Stimulated activated CD4-positive, alpha-beta T cell treated with anti-CD3 and anti-CD28 coated beads, Interleukin-1b, Interleukin-23, amount 100 ng/mL, for 1 hour (primary cell): ENCODE measurements at places on chromosomes 6 and 20.

DNA sequence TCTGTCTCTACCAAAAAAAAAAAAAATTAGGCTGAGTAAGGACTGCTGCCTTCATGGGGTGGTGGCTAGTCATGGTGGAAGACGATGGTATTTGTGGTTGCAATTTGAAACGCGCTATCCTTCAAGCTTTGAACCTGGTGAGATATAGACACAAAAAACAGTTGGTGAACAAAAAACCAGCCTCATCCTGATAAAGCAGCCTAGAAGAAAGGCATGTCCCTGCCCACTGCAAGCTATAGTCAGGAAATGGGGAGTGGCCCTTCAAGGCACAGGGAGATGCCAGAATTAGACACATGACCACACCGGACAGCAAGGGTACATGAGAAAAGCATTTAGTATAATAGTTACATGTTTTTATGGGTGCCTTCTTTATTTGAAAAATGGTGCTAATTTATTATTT lies 193.6 kb downstream of the NFATC2 start:
- no peak for DNase-seq

- no peak for DNase-seq
Observed at GRCh38 chr6:154613137-154613676, 102.7 kb upstream of the CNKSR3 start.

- DNase-seq: no peak
Observed at GRCh38 chr20:33658929-33659328, 3.2 kb upstream of the C20orf144 start.

DNA sequence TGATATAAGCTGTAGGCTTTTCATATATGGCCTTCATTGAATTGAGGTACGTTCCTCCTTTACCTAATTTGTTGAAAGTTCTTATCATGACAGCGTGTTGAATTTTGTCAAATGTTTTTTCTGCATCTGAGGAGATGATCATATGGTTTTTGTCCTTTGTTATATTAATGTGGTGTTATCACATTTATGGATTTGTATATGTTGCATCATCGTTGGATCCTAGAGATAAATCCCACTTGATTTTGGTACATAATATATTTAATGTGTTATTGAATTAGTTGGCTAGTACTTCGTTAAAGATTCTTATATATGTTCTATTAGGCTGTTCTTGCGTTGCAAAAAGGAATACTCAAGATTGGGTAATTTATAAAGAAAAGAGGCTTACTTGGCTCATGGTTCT lies 8.6 kb upstream of the WFDC9 start:
- DNase-seq: no peak

GRCh38 chr6:74071214-74071613 lies 375.2 kb downstream of the CD109 start:
- DNase-seq: no peak

DNA sequence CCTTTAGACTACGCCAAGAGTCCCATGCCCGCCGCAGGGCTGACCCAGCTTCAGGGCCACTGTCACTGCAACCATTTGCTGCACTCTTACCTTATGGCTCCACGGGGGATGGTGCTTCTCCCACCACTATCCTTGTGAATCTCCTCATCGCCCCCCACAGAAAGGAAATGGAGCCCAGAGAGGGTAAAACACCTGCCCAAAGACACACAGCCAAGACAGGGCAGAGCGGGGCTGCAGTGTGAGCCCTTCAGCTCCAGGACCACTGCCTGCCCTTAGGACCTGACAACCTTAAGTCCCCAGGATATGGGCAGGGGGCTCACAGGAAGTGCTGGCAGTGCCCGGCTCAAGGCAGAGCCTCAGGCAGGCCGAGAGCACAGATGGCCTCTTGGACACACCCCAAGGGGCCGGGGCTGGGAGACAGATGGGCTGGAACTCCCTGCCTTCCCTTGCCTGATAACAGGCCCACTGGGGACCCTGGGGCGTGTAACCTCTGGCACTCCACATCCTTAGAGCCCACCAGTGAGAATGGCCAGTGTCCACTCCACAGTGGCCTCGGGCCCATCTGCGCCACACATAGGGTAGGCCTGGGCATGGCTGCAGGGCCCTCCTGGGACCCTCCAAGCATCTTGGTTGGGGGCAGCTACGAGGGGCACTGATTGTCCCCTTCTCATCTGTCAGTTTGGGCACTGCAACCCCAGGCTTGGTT lies 265.2 kb downstream of the TAF4 start:
- DNase-seq: no peak

DNA sequence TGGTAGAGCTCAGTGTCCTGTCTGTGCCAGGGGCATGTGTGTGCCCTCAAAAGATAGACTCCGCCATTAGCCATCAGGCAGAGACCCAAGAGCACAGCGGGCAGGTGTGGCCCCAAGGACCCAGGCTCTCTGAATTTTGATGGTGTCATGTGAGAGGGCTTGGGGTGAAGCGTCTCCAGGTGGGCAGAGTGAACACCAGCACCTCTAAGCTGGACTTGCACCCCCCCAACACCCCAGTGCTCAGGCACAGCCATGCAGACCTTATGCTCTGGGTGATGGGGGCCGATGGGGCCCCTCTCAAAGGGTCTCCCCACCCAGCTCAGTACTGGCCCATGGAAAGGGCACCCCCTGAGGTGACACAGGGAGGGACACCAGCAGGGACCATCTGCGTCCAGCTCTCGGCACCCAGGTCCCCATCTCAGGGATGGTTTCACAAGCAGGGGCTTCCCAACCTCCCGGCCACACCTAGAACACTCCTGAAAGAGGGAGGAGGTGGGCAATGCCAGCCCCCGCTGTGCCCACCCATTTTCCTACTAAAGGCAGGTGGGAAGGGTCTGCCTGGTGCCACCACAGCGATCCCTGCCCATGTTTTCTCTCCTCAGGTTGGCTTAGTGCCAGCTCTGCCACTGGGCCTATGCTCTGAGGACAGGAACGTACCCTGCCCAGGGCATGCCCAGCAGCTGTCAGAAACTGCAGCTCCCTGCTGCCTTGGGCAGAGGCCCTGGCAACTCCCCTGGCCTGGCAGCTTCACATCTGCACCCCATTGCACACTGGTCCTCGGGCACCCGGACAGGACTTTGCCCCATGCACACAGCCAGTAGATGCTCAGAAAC lies 3.5 kb downstream of the CST7 start:
- DNase-seq: no peak

DNA sequence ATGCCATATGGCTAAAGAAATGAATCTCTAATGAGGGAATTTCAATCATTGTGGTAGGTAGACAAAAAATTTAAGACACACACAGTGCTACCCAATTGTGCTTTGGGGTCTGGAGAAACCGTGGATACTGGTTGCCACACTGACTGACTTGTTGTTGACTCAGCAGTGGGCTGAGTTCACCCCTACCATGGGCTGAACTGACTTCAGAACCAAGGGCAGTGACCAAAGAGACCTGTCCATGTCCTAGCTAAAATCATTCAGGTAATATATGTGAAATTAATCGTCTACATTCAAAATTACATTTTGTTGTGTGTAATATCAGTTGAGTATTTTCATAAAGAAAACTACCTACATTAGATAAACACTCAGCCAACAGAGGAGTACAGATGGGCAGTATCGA lies 131.6 kb downstream of the PDE7B start:
- no peak for DNase-seq

- DNase-seq: no peak
Observed at GRCh38 chr20:25580711-25581110, 4.6 kb downstream of the NINL start.

GRCh38 chr6:163438940-163439335 lies 24.4 kb downstream of the QKI start:
- DNase-seq: no peak

DNA sequence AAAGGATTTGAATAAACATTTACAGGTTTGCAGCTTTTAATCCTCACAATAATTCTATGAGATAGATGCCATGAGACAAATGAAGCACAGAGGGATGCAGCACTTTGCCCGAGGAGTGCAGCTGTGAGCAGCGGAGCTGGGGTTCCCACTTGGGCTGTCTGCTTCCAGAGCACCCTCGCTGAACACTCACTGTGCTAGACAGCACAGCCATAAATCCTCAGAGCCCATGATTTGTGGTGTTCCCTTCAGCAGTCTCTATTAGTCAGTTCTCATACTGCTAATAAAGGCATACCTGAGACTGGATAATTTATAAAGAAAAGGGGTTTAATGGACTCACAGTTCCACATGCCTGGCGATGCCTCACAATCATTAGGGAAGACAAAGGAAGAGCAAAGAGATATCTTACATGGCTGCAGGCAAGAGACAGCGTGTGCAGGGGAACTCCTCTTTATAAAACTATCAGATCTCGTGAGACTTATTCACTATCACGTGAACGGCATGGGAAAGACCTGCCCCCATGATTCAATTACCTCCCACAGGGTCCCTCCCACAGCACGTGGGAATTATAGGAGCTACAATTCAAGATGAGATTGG lies 25.3 kb upstream of the CTAGE9 start:
- DNase-seq: no peak

DNA sequence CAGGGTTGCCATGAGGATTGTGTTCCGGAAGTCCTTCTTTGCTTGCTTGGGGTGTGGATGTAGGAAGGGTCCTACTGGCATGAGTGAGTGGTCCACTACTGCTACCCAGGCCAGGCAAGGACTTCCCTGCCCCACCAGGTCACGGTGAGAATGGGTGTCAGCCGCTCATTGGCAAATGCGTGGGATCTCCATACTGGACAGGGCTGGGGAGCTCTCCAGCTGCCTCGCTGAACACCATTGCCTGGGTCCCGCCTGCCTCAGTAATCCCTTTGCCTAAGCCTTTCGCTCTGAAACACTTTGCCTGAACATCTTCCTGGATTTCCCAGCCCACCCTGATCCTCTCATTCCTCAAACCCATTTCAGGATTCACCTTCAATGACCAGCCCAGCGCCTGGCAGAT lies 59.5 kb downstream of the CTCFL start:
- no peak for DNase-seq

GRCh38 chr6:124742971-124743370 lies 219.3 kb upstream of the RNF217 start:
- no peak for DNase-seq

GRCh38 chr6:28747631-28748157 lies 176.1 kb downstream of the TRIM27 start:
- DNase-seq: no peak

DNA sequence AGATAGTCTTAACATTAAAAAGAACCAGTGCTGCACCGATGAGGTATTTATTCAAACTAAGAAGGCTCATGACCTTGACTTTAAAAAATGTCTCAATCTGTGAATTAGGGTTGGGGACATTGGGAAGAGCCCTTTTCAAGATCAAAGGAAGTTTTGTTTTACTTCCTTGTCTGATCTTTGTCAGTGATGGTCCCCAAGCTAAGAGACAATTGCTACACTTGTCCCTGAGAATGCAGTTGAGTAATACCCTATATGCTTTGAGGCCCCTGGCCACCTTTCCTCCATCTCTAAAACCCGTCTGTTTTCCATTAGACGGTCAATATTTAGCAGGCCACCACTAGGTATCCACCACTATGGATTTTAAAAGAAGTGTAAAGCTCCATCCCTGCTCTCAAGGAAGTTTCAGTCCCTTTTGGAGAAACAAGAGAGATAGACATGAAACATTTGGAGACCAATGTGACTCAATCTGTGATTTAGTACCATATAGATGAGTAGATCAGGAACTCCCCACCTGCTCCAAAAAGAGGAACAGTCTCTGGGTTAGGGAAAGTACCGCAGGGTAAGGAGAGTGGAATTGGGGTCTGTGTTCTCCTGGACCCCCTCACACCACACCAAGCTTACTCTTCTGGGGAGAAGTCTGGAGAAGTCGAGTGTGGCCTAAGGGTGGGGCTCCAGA lies 99.1 kb upstream of the ISM1 start:
- DNase-seq: no peak

DNA sequence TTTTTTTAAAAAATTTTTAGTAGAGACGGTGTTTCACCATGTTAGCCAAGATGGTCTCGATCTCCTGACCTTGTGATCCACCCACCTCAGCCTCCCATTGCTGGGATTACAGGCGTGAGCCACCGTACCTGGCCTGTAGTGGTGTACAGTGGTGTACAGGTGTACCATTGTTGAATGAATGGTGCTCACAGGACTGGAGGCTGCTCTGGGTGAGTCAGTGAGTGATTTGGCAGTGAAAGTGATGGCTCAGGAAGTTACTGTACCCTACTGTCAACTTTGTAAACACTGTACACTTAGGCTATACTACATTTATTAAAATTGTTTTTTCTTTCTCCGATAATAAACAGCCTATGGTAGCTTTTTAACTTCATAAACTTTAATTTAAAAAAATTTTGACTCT lies 122.8 kb upstream of the EEF1E1 start:
- no peak for DNase-seq

DNA sequence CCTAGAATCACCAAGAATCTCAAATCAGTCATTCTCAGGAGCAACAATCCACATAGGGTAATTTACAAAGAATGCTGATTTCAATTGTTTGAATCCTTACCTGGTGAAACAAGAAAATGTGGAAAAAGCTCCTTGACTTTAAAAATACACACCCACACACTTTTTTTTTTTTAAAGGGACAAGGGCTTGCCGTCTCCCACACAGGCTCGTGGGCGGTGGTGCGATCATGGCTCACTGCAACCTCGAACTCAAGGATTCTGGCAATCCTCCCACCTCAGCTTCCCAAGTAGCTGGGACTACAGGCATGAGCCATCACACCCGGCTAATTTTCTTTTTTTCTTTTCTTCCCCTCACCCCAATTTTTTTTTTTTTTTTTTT lies 30.7 kb downstream of the PARD6B start:
- DNase-seq: no peak

DNA sequence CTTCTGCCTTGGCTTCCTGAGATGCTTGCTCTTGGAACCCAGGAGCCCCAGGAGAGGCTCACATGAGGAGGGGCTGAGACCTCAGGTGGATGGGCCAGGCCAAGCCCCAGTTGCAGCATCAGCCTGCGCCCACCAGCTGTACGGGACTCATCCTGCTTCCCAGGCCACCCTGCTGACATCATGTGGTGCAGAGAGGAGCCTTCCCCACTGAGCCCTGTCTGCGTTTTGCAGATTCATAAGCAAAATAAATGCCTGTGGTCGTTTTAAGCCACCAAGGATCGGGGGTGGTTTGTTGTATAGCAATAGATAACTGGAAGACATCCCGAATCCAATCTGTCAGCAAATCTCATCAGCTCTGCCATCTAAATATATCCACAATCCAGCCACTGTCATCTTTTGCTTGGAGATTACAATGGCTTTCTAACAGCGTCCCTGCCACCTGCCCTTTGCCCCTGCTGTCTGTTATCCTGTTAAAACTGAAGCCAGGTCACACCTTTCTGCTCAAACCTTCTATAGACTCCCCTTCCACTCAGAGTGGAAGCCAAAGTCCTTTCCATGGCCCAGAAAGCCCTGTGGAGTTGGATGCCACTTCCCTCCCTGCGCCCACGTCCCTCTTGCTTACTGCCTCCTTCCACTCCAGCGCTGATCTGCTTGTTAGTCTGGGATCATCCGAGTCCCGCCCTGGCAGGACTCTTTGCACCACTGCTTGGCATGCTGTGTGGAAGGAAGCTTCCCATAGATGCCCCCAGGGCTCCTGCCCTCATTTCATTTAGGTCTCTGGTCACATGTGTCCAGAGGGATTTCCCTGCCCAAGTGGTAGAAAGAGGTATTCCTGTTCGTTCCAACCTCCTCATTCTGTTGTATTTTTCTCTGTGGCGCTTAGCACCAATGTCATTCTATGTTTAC lies 24.0 kb upstream of the MLN start:
- DNase-seq: no peak
